Tibial nerve (tissue), 4 donors: ENCODE measurements at places on chromosomes 3 and 15. TPM values are rescaled to one million over a fixed set of nuclear protein-coding genes. Genes with fewer than 3 reads are reported as not detected.

GRCh38 chr15:73959801-73960200 lies 32.3 kb downstream of the STOML1 start:
- no peak for DNase-seq

- no peak for DNase-seq
These were observed 208.1 kb downstream of the MINAR1 start for GRCh38 chr15:79640206-79640605.

ARGFX gene
- total RNA-seq, result not detected

DNA sequence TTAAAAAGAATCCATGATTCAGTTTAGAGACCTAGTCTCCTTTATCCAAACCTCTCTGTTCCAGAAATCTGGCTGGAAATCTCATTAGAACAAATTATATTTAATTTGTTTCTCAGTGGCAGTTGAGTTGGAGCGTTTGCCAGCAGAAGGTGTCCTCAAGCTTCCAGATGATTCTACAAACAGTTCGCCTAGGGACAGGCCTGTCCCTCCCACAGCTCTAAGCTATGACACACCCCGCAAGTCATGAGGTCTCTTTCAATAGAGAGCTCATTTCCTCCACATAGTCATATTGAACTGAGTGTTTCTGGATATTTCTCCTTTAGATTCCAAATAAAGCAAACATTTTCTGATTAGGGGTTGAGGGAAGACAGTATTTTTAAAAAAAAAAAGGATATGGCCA lies 230.3 kb downstream of the ATP8B4 start:
- no peak for DNase-seq

DNA sequence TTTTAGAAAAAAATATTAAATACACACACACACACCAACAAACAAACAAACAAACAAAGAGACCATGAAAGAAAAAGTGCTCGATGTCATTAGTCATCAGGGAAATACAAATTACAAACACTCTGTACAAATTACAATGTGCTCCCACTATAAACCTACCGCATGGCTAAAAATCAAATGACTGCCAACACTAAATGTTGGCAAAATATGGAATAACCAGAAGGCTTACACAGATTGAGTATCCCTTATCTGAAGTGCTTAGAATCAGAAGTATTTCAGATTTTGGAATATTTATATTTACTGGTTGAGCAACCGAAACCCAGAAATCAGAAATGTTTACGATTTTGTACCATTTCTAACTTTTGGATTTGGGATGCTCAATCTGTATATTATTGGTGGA lies 33.4 kb downstream of the CDV3 start:
- no peak for DNase-seq

GRCh38 chr15:70281261-70281810 lies 183.6 kb upstream of the TLE3 start:
- DNase-seq, result no peak

DNA sequence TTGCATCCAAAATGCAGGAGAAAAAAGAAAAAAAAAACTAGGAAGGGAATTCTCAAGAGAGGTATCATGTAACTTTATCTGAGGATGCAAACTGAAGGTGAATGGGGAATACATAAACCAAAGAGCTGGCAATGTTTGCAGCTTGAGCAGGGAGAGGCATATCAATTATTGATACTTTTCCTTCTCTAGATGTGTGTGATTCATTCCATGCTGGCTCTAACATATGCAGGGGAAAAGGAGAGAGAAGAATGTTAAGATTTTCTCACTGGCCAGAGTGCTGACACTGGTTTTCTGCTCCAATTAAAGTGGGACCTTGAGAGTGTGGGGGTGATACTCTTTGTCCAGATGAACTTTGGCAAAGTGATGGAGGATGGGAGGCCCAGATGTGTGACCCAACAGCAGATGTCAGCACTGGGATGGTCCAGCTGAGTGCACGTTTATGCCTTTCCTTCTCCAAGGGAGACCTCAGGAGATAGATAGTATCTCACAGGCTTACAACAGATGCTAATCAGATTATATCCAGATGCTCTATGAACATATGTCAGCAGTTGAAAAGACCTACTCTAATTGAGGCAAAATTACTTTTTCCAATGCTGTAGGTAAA lies 50.0 kb upstream of the PSMD6 start:
- no peak for DNase-seq

DNA sequence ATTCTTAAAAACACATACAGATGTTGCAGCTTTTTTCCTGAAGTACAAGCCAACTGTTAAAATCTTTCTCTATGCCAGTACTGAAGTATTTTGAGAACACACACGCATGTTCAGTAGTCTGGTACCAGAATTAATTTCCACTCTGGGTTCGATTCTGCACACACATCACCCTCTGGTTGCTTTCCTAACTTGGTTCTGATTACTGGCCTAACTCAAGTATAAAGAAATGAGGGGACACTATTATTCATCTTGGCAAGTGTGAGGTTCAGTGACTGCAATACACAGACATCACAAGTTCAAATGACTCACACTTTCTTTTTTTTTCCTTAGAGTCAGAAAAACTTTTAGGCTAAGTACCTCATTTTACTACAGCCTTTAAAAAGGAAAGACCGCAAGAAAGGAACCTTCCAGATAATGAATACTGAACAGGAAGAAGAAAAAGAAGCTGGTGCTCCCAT lies 37.4 kb upstream of the LDHAL6B start:
- no peak for DNase-seq

DNA sequence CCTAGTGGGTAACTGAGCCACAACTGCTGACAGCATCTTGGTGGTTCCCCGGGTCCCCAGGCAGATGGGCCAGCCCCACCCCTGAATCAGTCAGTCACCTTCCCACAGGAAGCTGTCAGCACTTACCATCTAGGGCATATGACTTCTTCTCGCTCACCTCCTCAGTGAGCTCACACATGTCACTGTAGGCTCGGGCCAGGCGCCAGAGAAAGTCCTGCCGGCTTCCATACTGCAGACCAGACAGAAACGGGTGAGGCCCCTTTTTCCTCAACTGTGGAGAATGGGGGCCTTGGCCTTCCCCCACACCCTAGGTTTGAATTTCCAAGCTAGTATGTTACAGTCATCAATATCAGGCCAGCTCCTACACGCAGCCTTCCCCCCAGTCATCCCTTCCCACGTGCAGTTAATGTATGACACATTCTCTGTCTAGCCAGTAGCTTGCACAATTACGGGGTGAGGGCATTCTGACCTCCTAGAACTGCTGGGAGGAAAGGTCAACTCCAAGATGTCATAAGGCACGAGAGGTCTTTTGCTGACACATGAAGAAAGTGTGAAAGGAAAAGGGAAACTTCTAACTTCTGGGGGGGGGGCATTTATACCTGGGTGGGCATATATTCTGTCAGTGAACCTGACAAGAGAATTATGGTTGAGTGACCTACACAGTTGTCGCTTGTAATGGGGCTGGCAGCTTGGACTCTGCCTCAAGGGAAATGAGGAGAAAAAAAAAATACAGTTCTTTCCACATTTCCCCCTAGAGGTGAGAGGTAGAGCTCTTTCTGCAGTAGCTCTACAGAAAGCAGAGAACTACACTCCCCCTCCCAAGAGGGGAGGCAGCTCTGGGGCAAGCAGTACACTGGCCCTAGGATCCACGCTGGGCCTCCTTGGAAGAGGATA lies 10.9 kb downstream of the RMDN3 start:
- DNase-seq, result no peak

DNA sequence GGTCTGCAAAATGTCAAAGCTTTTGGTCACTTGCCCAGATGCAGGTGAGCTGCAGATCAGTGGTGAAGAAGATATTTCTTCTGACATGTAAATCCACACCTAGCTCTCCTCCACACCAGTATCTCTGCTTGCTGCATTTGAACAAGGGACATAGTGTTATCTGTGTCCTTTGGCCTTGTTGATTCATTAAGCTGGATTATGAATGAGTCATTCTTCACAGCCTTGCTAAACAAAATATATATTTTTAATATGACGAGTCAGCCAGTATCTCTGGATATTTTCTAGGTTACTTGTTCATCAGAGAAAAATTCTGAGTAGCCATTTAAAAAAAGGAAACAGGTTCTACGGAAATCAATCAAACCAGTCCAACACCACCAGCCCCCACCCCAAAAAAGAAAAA lies 190.6 kb upstream of the ADAMTS9 start:
- DNase-seq, result no peak

GRCh38 chr3:123723070-123723469 lies 138.2 kb upstream of the HACD2 start:
- no peak for DNase-seq

DNA sequence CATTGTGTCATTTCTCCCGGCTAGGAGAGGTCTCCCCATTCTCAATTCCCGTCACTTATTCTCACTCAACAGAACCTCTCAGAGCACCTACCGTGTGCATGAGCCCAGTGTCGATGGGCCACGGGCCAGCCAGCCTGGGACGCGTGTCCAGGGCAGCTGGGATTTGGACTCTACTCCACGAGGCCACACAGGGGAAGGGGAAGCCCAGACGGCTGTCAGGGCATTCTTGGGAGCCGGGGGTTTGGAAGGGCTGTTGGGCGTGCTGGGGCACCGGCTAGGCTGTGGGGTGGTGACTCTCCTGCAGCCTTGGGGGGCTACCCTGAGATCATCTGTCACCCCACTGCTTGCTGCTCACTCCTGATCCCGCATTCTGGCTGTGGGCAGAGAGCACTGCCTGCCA lies 41.7 kb upstream of the PCSK6 start:
- DNase-seq, result no peak

TICRR gene
- total RNA-seq, result not detected

GRCh38 chr3:194971009-194971408 lies 285.3 kb downstream of the FAM43A start:
- DNase-seq, result no peak

IL17RB gene
- total RNA-seq, result 7.1 TPM

DNA sequence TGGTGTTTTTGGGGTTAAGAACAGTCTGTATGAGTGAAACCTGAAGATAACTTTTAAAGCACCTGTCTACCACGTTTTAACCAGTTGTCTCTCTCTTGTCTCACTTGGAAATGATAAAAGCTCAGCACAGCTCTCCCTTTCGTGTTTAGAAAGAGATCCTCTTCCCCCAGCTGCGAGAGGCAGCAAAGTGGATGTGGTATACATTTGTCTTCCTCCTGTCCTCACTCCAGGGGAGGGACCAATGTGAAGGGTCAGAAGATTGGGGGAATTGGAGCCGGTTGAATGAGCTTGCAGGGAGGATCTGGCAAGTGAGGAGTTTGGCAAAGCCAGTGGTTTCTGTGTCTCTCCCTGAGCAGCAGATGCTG lies 14.6 kb downstream of the SMAD6 start:
- no peak for DNase-seq

GRCh38 chr15:42137461-42138261 lies 18.8 kb downstream of the PLA2G4F start:
- DNase-seq, result no peak

DNA sequence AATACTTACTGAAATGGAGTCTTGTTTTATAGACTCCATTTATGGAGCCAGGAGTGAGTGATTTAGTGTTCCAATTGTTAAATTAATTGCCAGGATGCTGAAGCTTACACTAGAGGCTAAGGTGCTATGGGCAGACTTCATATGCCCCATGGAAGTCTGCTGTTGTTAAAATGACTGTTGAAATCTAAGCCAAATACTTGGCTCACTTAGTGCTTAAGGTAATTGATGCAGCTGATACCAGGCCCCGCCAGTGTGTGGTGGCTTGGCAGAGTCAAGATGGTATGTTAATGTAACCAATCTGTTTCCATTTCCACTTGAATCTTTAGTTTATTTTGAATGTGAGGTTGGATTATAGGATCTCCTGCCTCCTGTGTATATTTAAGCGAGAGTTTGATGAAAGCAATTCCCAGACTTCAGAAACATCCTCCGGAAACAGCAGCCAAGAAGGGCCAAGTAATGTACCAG lies 187.1 kb downstream of the ITPR1 start:
- DNase-seq, result no peak

DNA sequence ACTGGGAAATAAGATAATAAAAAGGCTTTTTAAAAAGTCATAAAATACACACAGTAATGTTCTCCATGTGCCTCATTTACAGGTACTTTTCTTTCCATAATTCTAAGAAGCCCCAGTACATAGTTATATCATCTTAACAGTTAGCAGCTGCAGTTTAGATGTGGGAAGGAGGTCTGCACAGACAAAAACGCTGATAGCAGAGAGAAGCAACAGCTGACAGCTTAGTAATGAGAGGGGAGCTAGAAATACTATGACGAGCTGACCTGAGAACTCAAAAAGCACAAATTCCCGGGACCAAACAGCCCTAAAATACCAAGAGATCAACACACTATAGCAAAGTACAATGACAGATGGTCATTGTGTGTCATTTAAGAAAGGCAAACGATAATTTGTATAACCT lies 36.7 kb upstream of the ARHGEF3 start:
- no peak for DNase-seq

DNA sequence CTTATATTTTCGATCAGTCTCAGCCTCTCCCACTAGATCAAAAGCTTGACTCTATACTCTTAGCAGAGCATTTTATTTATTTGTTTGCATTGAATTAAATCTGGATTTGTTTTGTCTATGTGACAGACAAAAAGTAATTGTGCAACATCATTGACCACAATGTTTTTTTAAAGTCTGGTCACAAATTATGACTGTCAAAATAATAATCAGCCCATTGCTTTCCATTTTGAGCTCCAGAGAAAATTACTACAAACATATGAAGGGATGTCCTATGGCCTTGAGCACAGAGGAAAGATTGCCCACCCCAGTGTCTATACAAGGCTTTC lies 82.3 kb downstream of the FSIP1 start:
- DNase-seq, result no peak

DNA sequence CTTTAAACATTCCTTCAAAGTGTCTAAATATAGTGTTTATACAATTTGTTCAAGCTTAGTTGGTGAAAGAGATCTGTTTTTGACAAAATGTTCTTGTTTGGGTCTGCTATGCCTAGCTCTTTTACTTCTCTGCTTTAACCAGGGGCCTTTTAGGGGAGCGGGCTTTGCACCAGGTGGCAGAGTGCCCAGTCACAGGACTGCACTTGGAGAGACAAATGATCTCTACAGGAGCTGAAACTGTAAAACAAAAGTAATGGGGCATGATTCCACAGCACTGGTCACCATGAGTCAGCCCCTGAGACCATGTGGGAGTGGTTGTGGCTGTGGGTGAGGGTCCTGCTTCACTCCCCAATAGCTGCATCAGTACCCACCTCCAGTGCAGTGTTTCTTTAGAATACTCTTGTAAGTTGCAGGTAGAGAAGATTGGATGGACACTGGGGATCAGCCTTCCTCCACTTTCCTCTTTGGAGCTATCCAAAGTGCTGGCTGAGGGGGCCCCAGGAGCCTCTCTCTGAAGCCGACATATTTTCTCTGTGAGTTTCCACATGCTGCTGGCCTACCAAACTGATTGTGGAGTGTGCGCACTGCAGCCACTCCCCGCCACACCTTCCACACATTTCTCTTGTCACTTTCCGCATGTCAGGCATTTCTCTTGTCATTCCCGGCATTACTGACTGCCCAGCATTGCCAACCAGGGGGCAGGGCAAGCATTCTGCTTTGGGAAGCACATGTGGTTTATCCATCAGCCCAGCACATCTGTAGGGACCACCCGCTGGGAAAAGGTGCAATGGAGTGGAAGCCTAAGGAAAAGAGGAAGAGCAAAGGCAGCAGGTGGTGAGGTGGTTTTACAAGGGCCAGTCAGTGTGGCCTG lies 110.0 kb downstream of the EPHB1 start:
- no peak for DNase-seq

DNA sequence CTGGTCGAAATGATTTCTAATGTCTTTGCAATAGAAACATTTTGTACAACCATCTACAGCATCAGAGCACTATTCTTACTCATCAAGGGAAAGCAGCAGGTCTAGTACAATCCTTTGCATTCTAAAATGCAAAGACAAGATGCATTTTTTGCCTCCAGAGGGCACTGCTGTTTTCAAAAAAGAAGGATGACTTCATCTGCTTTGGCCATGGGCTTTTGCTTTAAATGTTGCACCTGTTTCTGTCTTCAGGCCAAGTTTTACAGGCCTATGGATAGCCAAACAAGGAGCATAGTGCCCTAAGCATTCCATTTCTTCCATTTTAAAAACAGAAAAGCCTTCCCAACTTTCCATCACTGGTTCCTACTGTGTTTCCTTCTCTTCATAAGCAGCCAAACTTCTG lies 3.4 kb downstream of the PARP9 start:
- DNase-seq, result peak; percentile 50
